ENCODE measurements at places on chromosomes 3 and 15.

GRCh38 chr3:150073513-150073912 lies 102.8 kb upstream of the PFN2 start:
- no peak for DNase-seq

GRCh38 chr3:15341030-15341726 lies 8.8 kb upstream of the SH3BP5 start:
- peak; percentile 69 for DNase-seq

DNA sequence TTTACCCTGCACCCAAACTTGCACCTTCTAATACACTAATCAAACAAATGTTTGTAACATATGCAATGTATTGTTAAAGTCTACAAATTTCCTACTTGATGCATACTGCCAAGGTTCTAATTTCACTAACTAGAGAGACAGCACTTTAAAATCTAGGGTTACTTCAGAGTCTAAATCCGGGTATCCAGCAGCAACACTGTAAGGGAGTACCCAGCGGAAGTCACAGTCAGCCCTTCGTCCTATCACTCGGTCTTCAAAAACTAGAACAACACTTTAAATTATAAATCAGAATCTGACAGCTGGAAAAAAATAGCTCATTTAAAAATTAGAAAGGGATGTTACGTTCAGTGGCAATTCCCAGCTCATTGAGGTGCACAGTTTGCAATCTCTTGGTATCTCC lies 8.3 kb downstream of the TNIK start:
- DNase-seq: no peak

GRCh38 chr15:72515591-72516389 lies 41.7 kb downstream of the ARIH1 start:
- no peak for DNase-seq

GRCh38 chr3:24686808-24687207 lies 192.2 kb upstream of the THRB start:
- DNase-seq: peak; percentile 53

DNA sequence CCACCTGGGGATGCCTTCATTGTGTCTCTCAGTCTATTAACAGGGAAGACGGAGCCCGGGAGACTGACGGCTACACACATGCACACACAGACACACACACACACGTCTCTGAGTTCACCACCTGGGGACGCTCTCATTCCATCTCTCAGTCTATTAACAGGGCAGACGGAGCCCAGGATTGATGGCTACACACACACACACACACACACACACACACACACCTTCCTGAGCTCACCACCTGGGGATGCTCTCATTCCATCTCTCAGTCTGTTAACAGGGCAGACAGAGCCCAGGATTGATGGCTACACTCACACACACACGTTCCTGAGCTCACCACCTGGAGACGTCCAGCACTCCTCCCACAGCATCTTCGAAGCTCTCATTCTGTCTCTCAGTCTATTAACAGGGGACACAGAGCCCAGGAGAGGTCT lies 143.9 kb downstream of the OR4M2 start:
- no peak for DNase-seq

DNA sequence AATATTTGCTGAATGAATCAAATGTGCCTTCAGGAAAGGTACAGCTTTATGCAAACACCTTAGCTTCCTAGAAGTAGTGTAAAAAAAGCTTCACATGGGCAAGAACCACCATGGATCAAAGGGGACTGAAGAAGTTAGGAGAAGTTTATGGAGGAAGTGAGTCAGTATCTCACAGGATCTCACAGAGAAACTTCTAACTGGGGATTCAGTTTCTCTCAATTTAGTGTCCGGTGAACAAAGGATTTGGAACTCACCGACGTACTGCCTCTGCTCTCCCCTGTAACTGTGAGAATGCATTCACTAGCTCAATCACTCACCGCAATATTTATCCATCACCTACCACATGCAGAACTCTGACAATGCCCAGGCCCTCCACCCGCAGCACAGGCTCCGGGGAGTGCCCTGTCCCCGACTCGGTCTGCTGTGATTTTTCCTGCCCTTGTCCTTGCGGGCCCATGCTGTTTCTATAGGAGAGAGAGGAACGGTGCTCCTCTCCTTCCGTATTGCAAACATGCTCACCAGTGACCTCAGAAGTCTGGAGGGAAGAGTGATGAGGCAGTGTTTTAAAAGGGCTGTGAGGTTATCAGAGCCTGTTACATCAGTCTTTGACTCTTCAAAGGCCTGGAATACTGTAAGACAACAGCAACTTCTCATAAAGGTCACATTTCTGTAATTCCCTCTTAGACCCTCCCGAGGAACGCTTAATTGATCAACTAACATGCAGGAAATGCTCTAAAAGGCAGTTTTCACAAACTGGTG lies 222.5 kb upstream of the ICE2 start:
- DNase-seq: no peak

DNA sequence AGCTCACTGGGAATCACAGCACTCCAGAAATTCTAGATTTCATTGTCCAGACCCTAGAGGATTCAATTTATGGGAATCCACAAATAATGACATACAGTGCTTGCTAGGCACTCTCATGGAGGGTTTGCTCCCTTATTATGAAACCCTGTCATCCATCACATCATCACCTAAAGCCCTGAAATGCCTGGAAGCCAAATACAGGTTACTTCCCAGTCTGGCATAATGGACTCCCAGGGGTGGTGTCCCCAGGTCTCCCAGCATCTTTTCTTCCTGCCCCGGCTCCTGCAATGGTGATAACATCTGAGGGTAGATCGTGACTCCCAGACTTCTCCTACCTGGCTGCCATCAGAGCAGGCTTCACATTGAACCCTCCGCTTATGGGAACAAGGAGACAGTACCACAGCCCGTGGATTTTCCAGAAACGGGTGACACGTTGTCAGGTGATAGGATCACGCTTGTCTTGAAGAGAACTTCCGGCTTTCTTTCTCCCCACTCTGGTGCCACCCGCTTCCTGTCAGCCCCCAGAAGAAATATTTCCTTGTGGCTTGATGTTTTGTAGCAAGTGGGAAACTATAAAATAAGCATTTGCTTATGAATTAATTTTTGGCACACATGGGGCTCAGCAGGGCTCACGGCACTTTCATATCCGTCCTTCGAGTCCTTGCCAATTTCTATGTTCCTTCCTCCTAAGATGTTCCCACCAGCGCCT lies 238.7 kb upstream of the BHLHE40 start:
- peak; percentile 42 for DNase-seq

DNA sequence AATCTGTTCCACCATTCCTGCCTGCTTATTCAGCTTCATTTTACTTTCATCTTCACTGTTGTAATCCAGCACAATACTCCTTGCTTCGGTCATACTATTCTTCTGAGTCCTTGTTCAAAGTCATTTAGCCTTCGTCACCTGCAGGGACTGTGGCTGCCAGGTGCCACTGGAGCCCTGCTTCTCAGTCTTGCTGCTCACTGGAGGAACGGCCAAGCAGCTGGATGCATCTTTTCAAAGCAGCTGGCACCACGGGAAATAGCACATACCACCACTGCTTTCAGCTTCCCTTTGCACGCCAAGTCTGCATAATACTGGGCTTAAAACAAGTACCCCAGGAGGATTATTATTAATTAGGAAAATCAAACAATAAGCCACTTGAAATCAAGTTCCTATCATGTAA lies 287.6 kb downstream of the BCHE start:
- no peak for DNase-seq

DNA sequence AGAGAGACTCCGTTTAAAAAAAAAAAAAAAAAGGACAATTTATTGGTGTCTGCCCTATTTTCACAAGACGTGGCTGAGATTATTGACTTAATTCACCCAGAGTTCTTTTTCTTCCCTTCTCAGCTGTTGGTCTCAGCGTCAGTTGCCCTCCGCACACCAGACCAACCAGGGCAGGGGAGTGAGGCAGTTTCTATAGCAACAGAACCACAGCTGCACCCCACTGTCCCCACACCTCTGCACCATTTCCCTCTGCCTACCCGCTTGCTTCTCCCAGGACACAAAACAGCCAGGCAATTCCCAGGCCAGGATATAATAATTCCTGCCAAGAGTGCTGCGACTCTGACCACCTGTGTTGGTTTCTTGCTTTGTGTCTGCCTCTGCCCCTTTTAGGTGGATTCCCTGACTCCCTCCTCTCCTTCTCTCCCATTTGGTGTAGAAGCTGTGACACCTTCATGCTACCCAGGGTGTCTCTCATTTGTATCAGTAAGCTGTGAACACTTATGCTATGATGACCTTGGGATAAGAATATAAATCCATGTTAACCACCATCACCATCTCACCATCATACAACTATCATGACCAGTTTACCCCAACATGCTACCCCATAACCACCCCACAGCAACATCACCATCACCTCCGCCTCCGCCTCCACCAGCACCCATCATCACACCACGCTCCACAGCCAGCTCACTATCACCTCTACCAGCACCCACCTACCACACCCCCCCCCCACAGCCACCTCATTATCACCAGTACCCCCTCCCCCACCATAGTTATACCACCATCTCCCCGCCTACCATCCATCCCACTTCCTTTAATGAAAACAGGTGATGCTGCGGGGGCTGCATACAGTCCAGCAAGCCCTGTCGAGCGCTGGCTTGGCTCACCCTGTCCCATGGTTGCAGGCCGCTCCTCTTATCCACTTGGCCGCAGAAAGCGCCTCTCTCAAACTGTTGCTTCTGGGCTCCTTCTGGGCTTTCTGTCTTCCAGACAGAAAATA lies 589 bp downstream of the EPB42 start:
- no peak for DNase-seq

DNA sequence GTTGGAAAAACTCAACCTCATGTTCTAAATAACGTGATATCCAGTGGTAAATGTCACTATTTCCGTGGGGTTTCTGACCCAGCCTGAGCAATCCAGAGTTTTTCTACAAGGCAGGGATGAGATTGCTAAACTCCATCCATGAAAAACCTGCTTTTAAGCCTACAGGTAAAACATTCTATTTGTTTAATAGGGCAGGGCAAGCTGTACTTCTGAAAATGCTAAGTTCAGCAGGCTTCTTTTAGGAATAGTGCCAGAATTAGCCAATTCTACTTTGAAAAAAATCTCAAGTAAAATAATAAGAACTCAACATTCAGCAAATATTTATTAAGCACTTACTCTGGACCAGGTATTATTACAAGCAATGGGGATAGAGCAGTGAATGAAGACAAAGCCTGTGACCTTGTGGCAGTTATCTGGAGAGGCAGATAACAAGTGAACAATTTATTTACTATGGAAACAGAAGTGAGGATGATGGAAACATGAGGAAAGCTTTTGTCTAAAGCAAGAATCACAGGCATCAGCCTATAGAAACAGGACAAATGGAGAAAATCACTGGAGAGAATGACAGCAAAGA lies 13.3 kb downstream of the RPSA start:
- no peak for DNase-seq

DNA sequence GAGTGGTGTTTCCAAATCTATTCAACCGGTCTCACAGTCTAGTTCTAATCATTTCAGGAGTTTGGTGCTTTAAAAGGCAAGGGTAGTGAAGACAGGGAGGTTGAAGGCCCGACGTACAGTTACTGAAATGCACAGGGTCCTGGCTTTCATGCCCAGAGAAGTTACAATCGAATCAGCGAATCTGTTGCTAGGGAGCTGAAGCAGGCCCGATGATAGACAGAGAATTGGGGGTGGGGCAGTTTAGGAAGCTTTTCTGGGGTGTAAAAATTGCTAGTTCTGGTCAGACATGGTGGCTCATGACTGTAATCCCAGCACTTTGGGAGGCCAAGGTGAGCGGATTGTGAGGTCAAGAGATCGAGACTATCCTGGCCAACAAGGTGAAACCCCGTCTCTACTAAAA lies 63.1 kb upstream of the ATP13A3 start:
- no peak for DNase-seq

GRCh38 chr3:69474186-69474585 lies 88.3 kb upstream of the FRMD4B start:
- DNase-seq: no peak

DNA sequence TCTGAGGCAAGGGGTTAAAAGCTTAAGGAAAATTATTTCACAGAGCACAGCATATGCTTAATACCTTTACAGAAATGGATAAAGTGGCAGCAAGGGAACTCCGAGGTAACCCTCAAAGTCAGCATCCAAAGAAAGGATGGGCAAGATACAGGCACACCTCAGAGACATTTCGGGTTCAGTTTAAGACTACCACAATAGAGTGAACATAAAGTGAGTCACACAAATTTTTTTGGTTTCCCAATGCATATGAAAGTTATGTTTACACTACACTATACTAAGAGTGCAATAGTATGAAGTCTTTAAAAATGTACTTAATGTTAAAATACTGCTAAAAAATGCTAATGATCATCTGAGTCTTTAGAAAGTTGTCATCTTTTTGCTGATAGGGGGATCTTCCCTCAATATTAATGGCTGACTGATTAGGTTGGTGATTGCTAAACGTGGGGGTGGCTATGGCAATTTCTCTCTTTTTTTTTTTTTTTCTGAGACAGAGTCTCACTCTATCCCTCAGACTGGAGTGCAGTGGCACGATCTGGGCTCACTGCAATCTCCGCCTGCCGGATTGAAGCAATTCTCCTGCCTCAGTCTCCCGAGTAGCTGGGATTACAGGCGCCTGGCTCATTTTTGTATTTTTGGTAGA lies 10.0 kb downstream of the UBR1 start:
- no peak for DNase-seq

GRCh38 chr15:51374131-51374530 lies 32.7 kb downstream of the GLDN start:
- DNase-seq: no peak

GRCh38 chr15:51878446-51879386 lies 49.3 kb downstream of the TMOD3 start:
- DNase-seq: no peak

DNA sequence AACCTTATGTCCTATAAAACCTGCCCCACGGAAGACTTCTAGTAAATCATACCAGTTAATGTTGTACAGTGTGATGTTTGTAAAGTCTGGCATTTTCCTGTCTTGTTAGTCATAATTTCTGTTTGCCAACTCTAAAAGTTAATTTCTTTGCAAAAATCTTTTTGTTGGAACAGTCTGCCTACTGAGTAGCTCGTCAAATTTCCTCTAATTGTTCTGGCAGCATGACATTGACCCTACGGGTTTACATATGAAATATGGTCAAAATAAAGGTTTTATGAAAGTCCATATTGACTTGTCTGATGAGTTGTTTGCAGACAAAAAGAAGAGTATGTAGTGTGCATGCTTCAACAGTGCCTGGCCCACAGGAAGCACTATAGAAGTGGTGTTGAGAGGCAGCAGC lies 79.8 kb upstream of the SOX2 start:
- no peak for DNase-seq

- no peak for DNase-seq
Observed at GRCh38 chr3:76479161-76479650, 560.7 kb upstream of the ROBO2 start.

DNA sequence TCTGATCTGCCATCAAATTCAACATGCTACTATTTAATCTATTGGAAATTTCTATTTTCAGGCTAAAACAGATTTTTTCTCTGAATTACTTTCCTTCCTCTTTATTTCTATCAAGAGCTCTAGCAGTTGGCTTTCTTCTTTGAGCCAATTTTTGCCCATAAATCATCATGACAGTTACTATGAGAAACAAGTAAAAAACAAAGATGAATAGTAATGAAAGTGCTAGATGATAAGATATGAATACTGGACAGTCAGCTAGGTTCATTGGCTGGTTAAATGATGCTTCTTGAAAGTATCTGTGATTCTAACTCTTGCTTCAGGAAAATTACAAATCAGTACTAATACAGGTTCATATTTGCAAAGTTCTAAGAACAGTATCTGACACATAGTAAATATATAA lies 38.6 kb upstream of the NANOGP8 start:
- DNase-seq: no peak

GRCh38 chr15:39232512-39232911 lies 348.4 kb upstream of the THBS1 start:
- peak; percentile 59 for DNase-seq
